ENCODE measurements at places on chromosomes 6 and 20.

DNA sequence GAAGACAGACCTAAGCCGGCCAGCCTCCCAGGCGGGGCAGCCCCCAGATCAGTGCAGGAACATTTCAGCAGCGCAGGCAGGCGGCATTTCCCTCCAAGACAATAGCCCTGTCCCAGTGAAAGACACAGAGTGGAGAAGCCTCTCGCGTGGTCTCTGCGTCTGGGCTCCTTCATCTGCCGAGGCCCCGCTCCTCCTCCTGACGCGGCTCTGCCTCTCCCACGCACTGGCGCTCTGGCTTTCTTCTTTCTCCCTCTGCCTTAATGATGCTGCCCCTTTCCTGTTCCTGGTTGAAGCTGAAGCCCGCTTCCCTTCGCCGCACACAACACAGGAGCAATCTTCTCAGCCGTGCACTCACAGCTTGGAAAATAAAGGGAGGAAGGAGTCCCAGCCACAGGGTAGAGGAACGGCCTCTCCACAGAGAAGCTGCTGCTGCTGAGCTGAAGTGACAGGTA, 347.5 kb downstream of the CDH4 start:
- DNase-seq = no peak

GRCh38 chr6:31971993-31972708, at the start of gene DXO:
TSS of gene DXO (minus strand) at chr6:31972138. CDS start at chr6:31971675, 463 bp downstream.
- peak; percentile 93 for DNase-seq

DNA sequence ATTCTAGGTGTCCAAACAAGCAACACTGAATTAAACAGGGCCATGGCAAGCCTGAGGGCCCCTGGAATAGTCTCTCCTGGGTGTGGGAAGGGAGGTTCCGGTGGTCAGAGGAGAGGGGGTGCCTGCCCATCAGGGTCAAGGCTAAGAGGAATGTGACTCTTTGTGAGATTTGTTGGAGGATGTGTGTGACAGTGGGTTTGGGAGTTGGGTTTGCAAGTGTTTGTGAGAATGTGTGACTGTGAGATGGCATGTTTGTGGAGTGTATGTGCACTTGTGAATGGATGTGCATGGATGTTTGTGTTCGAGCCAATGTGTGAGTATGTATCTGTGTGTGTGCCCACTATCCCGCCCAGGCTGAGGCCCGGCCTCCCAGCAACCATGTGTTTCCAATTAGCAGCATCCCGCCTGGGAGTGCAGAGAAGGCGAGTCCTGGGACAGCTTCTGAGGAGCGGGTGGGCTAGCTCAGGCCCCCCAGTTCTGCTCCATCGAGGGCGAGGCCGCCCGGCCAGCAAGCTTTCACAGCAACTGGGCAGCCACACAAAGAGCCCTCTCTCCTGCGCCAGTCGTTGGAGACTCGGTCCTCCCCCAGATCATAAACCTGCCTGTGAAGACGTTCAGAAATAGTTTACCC, 12.6 kb downstream of the FOXC1 start:
- no peak for DNase-seq

DNA sequence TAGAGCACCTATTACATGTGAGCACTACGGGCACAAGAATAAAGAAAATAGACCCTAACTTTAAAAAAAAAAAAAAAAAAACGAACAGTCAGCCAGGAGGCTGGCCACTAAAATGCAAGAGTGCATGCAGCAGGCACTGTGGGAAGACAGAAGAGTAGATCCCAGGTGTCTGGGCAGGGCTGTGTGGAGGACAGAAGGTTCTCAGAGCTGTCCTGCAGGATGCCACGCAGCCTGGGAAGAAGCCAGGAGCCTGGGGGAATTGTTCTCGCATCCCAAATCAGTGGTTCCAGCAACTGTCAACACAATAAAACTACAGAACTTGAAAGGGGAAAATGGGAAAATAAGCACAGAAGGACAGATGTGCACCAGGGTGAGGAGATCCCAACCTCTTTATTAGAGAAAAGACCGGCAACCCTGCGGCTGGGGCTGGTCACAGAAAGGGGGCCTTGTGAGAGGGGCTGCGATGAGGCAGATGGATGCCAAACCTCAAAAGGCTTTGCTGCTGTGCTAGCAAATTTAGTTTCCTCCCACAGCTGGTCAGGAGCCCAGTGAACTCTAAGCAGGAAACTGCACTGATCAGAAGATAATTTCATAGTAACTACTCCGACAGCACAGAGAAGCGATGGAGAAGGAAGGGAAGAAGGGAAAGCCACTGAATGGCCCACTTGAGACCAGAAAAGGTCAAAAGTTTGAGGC, 30.9 kb downstream of the MAP3K5 start:
- no peak for DNase-seq

- no peak for DNase-seq
Observed at GRCh38 chr6:17098538-17098937, 3.3 kb upstream of the STMND1 start.

- no peak for DNase-seq
Observed at GRCh38 chr6:48813836-48814235, 649.2 kb downstream of the MMUT start.

DNA sequence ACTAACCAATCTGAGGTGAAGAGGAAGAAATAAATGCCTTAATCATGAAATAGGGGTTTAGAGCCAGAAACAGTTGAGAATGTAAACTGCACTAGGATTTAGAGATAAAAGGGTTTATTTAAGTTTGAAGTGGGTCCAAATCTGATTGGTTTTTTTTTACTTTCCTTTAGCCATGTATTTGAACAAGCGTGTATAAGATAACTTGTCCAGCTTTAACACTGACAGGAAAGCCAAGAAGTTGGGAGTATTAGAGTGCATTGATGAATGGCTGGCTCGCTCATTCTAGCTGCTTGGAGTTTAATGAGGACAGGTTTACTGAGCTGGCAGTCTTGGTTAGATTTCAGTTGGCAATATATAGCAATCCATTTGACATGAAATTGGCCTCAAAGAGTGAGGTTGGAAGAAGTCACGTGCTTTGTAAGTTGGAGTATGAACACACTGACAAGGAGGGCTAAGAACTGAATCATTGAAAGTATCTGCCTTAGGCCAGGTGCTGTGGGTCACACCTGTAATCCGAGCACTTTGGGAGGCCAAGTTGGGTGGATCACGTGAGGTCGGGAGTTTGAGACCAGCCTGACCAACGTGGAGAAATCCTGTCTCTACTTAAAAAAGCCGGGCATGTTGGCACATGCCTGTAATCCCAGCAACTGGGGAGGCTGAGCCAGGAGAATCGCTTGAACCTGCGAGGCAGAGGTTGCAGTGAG, 13.7 kb downstream of the SRSF3 start:
- no peak for DNase-seq

GRCh38 chr20:41226426-41226825, 89.1 kb downstream of the PLCG1 start:
- DNase-seq = no peak

- DNase-seq = no peak
Observed at GRCh38 chr6:117396228-117396627, 29.5 kb downstream of the ROS1 start.

- DNase-seq = no peak
Observed at GRCh38 chr20:10524643-10525042, 89.5 kb downstream of the SLX4IP start.

DNA sequence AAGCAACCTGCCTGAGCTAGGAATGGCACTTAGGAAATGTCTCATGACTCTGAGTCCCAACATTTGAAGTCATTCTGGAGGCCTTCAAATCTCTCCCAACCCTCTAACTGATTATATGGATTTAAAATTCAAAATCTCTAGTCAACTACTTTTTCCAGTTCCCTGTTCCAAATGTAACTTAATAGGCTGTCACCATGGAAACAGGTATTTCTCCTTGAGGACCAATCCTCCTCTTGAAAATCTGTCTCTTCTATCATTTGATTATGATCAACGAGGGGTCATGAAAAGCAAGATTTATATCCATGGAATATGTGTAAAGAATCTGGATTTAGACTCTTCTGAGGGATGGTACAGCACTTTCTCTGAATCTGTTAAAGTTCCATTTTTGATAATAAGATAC, 127.3 kb upstream of the DTNBP1 start:
- DNase-seq = no peak

GRCh38 chr20:44412402-44413144, 57.1 kb downstream of the HNF4A start:
- DNase-seq = no peak

- DNase-seq = no peak
Observed at GRCh38 chr6:2783188-2783963, 18.2 kb downstream of the WRNIP1 start.

DNA sequence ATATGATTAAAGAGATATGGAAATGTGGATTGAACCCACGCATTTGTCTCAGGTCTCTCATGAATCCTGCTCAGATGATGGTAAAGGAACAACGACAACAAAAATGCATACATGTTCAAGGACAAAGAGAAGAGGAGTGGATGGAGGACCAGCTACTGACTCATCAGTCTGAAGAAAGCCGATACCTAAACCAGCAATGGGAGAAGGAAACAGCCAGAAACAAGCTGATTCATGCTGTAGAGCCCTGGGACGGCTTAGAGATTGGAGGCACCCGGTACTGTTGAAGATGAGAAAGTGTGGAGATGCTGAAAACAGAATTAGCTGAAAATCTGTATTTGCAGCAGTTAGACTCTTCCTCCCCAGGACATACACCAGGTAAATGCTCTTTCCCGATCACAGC, 14.4 kb upstream of the RIPPLY2 start:
- no peak for DNase-seq

GRCh38 chr6:106431972-106432371, 71.5 kb downstream of the CRYBG1 start:
- DNase-seq = no peak

DNA sequence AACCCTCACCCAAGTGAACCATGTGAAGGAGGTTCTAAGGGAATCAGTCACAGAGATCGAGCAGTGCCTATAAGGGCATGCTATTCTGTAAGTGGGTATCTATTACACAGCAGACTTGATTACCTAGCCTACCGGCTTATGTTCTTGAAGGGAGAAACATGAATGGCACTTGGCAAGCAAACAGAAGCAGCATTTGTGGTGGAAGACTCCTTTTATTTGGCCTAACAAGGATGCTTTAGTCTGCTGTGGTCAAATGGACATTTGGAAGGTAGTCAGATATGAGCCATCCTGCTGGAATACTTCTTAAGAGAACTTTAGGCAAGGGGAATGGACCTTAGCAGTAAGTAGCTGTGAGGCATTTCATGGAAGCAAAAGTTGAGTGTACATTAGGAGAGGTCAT, 126.3 kb downstream of the COL12A1 start:
- no peak for DNase-seq

- no peak for DNase-seq
Observed at GRCh38 chr6:20931093-20931492, 396.8 kb downstream of the CDKAL1 start.

GRCh38 chr6:135192256-135193174, 11.4 kb downstream of the MYB start:
- no peak for DNase-seq

GRCh38 chr20:1802385-1803060, 92.7 kb upstream of the SIRPA start:
- no peak for DNase-seq

- no peak for DNase-seq
Observed at GRCh38 chr6:10463491-10464481, 48.9 kb upstream of the TFAP2A start.

GRCh38 chr6:140661691-140662090, 1287.2 kb upstream of the CITED2 start:
- DNase-seq = no peak

DNA sequence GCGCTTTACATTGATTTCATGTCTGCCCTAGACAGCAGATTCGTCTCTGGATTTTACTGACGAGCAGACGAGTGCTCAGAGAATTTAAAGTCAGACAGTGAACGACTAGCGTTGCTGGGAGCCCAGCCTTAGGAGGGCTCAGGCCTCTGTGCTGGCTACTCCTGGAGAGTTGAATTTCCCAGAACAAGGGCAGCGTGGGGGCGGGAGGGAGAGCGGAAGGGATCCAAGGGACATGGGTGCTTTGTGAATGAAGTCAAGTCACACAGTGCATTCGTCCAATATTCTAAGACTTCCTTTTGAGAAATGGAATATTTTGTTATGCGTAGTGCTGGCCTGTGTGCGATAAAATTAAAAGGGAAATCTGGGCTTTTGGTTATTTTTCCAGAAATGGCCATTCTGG, 126.5 kb downstream of the MYLK4 start:
- DNase-seq = no peak

GRCh38 chr6:62150048-62150663, 135.9 kb downstream of the KHDRBS2 start:
- DNase-seq = no peak

- DNase-seq = no peak
Observed at GRCh38 chr20:31918466-31919105, 33.3 kb downstream of the PDRG1 start.

DNA sequence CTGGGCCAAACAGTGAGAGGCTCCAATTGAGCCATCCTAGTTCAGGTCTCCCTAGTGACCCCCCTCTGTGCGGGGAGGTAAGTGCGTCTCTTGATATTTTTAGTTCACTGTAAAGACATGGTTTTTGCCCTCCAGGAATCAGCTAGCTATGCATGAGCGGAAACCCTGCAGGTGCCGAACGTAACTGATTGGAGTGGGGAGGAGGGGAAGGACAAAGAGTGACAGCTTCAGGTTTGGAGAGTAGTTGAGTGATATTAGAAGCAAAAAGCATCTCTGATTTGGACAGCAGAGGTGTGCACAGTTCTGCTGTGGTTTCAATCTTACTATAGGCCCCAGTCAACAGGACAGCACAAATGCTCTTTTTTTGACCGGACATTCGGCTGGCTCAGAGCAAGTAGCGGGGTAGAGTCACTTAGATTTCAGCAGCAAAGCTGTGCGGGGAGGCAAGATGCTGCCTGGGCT, 31.8 kb downstream of the TBC1D7 start:
- DNase-seq = no peak

DNA sequence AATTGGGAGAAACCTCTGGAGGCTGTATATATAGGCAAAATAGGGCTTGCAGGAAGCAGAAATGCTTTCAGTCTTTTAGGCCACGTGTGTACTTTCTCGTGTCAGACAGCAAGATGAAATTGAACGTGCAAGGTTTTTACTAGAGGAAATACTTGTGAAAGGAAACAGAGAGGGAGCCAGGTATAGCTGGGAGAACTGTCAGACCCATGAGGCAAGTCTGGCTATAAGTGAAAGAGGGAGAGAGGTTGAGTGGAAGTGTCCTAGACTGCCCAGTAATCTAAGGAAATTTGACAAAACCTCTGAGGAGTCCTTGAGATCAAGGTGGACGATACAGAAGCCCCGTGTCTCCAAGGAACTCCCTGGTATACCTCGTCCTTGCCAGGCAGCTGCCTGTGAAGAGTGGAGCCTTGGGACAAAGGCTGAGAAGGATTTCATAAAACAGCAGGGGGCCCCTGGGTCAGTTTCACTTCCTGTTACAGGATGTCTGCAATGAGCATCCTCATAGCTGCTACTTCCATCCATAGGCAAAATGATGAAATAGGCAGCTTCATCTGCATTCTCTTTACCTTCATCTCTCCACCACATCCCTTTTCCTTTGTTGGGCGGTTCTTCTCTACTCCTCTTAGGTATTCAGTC, 114.4 kb upstream of the MAP3K7 start:
- DNase-seq = no peak
